ENCODE measurements at places on chromosomes 7 and 10.

GRCh38 chr10:43680035-43680434 is 31.4 kb upstream of the ZNF32 start:
- DNase-seq: no peak

DNA sequence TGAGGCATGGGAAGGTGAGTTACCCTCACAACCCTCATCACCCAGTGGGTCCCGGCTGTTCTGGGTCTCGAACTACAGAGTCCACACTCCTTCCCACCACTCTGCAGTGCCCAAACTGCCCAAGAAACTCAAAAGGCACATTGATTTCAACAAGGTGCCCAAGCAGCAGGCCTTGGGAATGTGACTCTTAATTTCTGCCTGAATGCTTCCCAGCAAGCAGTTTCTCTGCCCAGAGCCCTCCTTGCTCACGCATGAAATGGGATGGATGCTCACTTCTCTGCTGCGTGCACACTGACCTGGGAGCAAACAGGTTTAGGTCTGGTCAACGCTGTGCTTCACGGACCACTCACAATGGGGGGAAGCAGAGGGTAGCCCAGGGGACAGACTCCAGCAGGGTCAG is 77.9 kb downstream of the GRB10 start:
- DNase-seq: no peak

- DNase-seq: no peak
These were observed 153.7 kb downstream of the SH2D4B start for GRCh38 chr10:80691441-80691840.

- no peak for DNase-seq
These were observed 80.1 kb upstream of the ATP6V0A4 start for GRCh38 chr7:138878051-138878450.

- DNase-seq: no peak
These were observed 63.8 kb downstream of the FOXP2 start for GRCh38 chr7:114478384-114478783.

DNA sequence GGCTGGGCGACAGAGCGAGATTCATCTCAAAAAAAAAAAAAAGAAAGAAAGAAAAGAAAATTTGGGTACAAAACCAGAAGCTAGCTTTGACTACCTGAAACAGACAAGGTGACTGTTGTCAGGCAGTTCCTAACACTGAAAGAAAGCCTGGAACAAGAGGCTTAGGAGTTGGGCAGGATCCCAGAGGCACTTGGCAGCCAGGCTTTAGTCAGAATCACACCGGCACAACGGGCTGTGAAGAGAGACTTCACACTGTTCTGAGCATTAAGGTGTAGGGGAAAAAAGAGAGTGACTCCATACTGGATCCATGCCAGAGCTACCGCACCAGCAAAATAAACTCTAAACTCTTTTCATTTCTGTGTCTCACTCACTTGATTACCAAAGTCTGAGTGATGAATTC is 130.8 kb downstream of the ZNF467 start:
- no peak for DNase-seq

DNA sequence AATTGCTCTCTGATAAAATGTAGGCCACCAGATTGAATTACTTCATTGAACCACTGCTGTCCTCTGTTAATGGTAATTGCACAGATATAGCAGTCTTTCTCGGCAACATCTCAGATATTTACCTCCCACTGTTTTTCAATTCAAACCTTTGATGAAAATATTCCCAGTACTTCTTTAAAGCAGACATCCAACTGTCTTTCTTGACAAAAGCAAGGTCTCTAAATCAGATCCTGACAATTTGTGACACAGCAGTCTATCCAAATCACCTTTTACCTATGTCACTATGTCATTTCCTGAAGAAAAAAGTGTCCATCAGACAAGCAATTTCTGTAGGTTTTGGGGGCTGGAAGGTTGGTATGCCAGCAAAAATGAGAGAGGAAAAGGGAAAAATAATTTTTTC is 555.7 kb downstream of the AUTS2 start:
- no peak for DNase-seq

GRCh38 chr7:67006965-67007364 is 10.3 kb downstream of the TYW1 start:
- DNase-seq: no peak

DNA sequence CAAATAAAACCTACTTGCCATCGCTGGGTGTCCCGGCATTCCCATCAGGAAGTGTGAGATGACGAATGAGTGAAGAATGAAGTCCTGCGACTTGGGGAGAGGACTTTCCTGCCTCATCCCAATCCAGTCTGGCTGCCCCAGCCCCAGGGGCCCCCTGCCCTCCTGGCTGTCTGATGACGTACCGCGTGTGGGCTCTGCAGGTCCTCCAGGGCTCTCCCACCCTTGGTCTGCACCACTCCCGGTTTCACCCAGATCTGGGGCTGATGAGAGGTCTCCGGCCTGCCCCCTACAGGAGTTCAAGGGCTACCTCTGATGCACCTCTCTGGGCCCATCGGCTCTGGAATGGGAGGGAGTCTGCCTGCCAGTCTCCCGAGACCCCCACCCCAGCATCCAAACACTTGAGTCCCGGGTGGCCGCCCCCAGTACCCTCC is 9.8 kb downstream of the ATP6V1F start:
- no peak for DNase-seq

DNA sequence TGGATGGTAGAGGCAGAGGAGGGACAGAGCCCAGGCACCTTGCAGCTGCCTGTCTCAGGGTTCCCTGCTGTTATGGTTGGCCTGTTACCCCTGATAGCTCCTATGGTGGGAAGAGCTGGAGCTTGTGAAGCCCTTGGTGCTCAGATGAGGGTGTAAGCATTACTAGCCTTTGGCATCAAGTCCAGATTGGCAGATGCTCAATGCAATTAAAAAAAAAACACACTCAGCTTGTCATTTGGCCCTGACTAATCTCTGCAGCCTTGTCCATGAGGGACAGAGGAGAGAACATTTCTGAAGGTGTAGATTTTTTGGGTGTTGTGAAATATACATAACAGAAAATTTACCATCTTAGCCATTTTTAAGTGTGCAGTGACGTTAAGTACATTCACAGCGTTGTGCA is 86.3 kb downstream of the PLPP4 start:
- no peak for DNase-seq

DNA sequence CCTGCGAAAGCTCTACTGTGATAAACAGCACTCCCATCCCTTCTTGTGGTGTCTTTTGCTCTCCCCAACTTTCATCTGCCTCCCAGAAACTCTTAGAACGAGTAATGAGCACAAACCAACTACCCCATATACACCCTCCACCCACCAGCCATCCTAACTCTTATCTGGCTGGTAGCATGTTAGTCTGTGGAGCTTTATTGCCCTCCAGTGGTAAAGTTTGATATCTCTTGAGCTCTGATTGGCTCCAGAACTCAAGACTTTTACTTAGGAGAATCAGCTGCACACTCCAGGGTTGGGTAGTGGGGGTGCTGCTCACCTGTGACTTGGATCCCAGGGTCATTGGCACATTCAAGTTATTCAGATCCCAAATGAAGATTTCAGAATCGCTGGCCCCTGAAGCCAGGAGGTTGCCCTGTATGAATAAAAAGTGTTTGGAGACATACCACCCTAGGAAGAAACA is 10.9 kb downstream of the SEC31B start:
- no peak for DNase-seq

- no peak for DNase-seq
These were observed 7.9 kb downstream of the ANTXRL start for GRCh38 chr10:46294641-46295220.

GRCh38 chr7:26510231-26510957 is 218.7 kb downstream of the SNX10 start:
- DNase-seq: no peak

DNA sequence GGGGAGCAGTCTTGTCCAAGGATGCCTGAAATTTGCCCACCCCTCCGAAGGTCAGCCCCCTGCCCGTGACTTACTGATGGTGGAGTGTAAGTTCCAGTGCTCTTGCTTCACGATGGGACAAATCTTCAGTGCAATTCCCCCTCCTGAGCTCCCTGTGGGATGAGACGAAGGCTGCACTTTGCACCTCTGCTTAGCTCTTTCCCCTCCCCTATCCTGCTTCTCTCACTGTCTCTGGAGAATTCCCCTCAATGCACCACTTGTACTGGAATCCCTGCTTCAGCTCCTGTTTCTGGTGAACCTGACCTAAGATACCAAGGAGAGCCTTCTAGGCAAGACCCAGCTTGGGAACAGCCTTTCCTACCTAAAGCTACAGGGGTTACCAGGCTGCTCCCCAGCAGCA is 122.9 kb upstream of the ZMIZ1 start:
- no peak for DNase-seq
